ENCODE measurements at places on chromosomes 3 and 15. TPM values are rescaled to one million over a fixed set of nuclear protein-coding genes. Genes with fewer than 3 reads are reported as not detected.

DNA sequence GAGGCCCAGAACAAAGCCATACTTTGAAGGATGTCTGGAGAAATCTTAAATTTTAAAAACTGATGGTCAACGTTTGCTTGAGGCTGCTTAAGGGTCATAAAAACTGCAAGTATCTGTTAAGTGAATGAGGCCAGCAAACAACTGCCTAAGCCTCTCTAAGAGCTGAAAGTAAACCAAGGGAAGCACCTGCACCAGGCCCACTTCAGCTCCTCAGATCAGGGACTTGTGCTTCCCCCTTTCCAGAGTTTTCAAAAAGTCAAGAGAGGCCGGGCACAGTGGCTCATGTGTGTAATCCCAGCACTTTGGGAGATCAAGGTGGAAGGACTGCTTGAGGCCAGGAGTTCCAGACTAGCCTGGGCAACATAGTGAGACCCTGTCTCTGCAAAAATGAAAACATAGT, 9.1 kb downstream of the FBXL22 start:
- DNase-seq = no peak

DNA sequence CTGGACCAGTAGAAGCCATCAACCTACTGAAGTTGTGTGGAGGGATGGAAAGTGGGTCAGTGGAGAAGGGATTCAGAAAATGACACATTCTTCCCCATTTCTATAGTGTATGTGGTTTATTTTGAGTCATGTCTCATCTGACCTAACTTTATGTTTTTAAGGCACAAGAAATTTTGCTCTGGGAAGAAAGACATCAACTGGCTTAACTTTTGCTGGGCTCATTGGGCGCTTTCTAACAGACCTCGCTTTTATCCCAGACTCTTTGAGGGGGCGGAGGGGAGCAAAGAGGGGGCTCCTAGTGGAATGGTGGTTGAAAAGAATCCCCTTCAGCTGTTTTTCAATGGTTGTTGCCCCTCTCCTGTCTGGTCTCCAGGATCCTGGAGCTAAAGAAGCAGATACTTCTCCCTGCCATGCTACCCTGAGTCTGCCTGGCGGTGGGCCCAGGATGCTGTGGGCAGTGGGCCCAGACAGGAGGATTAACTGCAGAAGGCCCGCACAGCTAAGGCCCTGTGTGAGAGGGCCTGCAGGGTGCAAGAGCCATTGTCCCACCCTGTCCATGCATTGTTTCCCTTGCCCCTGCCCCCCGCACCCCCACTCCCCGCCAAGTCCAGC, 14.5 kb downstream of the CSRNP1 start:
- DNase-seq = peak; percentile 47

DNA sequence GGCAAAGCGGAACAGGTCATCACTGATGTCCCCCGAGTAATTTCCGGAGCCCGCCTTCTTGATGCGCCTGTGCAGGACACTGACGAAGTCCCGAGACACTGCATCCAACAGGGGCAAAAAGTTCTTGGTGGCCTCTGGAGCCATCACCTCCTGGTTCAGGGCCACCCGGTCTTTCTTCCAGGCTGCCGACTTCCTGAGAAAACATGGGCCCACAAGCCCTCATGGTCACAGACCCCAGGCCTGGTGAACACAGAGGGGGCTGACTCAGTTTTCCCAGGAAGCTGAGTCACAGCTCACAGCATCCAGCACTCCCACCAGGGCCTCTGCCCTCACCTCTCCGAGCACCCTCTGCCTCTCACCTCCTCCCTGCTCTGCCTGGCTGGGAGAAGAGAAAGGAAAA, 22.4 kb downstream of the CYP11A1 start:
- peak; percentile 44 for DNase-seq

- peak; percentile 82 for DNase-seq
Observed at GRCh38 chr3:23263796-23264195, 60.7 kb downstream of the UBE2E2 start.

DNA sequence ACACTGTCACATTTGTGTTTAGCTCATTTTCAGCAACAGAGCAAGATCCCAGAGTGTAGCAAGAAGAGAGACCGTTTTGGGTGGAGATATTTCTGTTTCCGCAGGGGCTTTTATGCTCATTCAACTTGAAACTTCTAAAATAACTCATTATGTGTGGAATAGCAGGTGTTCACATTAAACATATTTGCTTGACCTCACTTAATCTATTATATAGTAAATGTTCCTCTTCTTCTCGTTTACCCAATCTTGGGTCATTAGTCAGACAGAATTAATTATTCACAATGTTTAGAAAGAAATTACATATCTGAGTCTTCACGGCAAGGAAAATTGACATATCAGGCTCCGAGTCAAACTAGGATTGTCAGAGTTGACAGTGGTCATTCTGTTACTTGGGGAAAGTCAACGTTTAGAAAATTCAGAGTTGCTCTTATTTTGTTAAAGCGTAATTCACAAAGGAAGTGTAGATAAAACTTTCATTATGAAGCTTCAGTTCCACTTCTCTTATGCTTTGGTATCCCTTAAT, 222.9 kb downstream of the TPRG1 start:
- DNase-seq = no peak

GRCh38 chr3:161498259-161498921, 1.8 kb downstream of the OTOL1 start:
- no peak for DNase-seq

- DNase-seq = no peak
Observed at GRCh38 chr3:57062101-57062631, 1.7 kb downstream of the SPATA12 start.

GRCh38 chr15:40357246-40357645, 773 bp upstream of the DISP2 start:
- DNase-seq = no peak

GRCh38 chr3:16182183-16182582, 7.7 kb downstream of the GALNT15 start:
- peak; percentile 79 for DNase-seq

GRCh38 chr15:94441760-94442159, 210.4 kb downstream of the MCTP2 start:
- DNase-seq = no peak

GRCh38 chr15:35256551-35256950, 171.5 kb upstream of the NANOGP8 start:
- DNase-seq = peak; percentile 60

- no peak for DNase-seq
Observed at GRCh38 chr15:39154227-39154638, 426.6 kb upstream of the THBS1 start.

- peak; percentile 20 for DNase-seq
Observed at GRCh38 chr3:146134348-146135117, 26.5 kb downstream of the PLOD2 start.

GRCh38 chr3:112619295-112619694, 21.6 kb downstream of the CCDC80 start:
- peak; percentile 51 for DNase-seq

DNA sequence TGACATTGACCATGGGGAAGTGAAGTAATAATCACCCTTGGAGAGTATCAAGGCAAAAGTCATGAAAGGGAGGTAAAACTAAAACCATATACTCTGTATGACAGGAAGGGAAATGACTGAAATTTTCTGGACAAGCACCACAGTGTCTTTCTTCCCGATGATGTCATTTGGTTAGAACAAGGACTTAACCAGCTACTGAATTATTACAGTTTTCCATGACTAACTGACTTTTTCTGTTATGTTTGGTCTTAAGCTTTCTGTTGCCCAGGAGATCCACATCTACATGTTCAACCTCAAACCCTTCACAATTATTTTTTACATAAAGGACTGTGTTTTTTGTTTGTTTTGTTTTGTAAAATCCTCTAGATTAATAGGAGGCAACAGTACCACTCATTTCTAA, 191.9 kb upstream of the IL12A start:
- DNase-seq = peak; percentile 90

GRCh38 chr15:71048913-71049675, 66.2 kb upstream of the THSD4 start:
- DNase-seq = peak; percentile 99

DNA sequence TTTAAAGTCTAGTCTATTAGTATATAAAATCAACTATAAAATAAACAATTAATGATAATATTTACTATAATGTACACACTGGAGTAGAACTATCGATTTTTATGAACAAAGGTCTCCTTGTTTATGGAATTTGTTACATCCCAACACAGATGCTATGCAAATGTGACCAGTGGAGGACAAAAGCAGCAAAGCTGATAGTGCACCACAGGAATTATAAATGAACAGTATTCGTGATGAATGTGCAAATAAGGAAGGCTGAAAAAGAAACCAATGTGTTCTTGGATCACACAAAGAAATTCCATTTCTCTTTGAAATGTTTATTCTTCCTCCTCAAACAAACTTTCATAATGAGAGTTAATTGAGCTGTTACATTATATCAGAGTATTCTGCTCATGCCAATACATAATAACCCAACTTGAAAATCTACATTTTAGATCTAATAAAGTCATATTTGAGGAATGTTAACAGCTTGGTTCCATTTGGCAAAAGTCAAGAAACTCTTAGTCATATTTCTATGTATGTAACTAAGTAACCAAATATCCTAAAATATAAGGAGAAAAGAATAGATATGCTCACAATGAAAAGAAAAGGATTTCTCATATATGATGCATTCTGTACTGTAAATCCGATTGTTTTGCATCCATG, 79.3 kb downstream of the NEK10 start:
- DNase-seq = peak; percentile 56

GRCh38 chr3:67497746-67498145, 156.7 kb downstream of the SUCLG2 start:
- no peak for DNase-seq

DNA sequence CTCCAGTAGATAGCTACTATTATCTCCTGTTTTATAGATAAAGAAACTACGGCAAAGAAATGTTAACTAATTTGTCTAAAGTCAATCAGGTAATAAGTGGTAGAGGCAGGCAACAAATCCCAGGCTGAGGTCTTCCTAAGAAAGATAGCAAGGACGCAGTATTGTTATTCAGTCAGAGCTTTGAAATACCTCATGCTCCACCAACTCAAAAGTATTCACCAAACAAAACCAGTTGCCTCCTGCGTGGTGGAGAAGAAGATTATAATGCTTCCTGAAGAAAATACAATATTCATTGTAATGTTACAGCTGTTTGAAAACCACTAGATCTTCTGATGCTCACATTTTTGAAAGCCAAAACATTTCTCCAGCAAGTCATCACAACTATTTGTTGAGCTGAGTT, 138.2 kb upstream of the CNTN4 start:
- DNase-seq = no peak

- no peak for DNase-seq
Observed at GRCh38 chr3:184395320-184395660, 15.4 kb downstream of the CHRD start.

DNA sequence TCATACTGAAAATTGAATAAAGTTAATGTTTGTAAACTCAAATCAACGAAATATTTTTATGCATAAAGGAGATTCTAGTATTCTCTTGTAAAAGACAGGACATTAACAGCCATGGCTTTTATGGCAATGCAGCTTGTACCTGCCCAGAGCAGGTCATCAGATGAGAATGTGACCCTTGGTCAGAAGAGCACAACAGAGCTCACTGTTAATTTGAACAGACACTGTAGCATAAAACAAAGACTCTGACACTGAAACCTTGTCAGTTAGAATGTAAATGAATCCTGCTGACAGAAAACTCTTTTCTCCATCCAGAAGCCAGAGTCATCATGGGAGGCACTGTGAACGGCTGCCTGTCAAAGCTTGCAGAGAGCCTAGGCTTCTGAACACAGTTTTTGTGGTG, 410.6 kb downstream of the RAP2B start:
- DNase-seq = no peak

GRCh38 chr3:133865136-133865855, 30.4 kb downstream of the RAB6B start:
- DNase-seq = no peak

DNA sequence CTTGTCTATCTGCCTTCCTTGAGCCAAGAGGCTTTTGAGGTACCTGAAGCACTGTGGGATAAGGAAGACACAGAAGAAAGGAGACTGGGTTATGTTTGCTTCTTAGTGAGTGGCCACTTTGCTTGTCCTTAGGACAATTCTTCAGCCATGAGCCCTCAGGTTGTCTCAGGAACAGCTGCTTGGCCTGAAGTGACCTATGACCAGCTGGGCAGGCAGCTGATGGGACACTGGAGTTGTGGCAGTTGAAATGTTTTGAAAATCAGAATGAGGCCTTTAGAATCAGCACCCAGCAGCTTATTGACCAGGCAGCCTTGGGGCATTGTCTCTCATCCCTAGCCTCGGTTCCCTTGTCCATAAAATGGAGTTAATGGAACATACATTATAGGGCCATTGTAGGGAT, 37.0 kb downstream of the RBP2 start:
- no peak for DNase-seq

DNA sequence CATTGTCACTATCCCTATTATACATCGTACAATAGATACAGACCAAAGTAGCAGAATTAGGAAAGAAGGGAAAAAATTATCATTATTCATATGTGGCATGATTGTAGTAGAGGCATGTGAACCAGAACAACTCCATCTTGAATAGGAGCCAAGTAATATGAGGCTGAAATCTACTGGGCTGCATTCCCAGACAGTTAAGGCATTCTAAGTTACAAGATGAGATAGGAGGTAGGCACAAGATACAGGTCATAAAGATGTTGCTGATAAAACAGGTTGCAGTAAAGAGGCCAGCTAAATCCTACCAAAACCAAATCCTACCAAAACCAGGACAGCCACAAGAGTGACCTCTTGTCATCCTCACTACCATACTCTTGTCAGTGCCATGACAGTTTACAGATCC, 1035.4 kb upstream of the SEMA6D start:
- no peak for DNase-seq

- DNase-seq = peak; percentile 54
Observed at GRCh38 chr3:55060896-55061719, 133.2 kb upstream of the LRTM1 start.

GRCh38 chr3:3765661-3766060, 33.6 kb upstream of the LRRN1 start:
- DNase-seq = no peak

- no peak for DNase-seq
Observed at GRCh38 chr3:31249545-31249944, 283.2 kb upstream of the STT3B start.

- no peak for DNase-seq
Observed at GRCh38 chr15:77851086-77851485, 218.4 kb upstream of the LINGO1 start.

- peak; percentile 90 for DNase-seq
Observed at GRCh38 chr3:141360888-141361598, 7.3 kb upstream of the ZBTB38 start.

GRCh38 chr3:111741181-111741580, 117.9 kb upstream of the PHLDB2 start:
- DNase-seq = no peak

AP4E1 gene
- 6.8 TPM for total RNA-seq

ANKRD63 gene
- under 0.01 TPM for total RNA-seq

LDHAL6B gene
- not detected for total RNA-seq

MASP1 gene
- total RNA-seq = 13.1 TPM

MAP6D1 gene
- 1.9 TPM for total RNA-seq

GXYLT2 gene
- total RNA-seq = 11.4 TPM

ERICH6 gene
- not detected for total RNA-seq

TMEM212 gene
- not detected for total RNA-seq

ARNT2 gene
- 14.7 TPM for total RNA-seq

PLCB2 gene
- 0.28 TPM for total RNA-seq

GABRR3 gene
- not detected for total RNA-seq

NR1I2 gene
- not detected for total RNA-seq

SLC24A5 gene
- not detected for total RNA-seq

TMEM44 gene
- total RNA-seq = 9.7 TPM

C3orf49 gene
- not detected for total RNA-seq
